Activated CD4-positive, CD25-positive, alpha-beta regulatory T cell treated with anti-CD3 and anti-CD28 coated beads, Interleukin-2, amount 50 U/mL, for 24 hours (primary cell): ENCODE measurements at places on chromosomes 7 and 10.

DNA sequence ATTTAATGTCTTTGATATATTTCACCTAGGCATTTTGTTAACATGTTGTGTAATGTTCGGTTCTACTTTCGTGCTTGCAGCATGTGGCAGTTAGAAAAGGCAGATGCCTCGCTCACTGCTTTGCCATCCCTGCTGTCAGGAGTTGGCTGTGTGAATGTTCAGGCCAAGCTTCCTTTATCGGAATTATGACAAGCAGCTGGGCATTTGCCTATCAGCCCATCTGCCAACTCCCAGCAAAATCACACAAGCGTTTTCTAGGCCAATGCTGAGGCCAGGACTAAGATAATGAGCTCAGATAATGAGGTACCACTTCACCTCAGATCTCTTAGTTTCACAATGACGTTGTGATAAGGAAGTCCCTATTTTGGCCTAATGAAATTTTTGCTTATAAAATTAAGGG is 212.7 kb upstream of the FAM3C start:
- no peak for ATAC-seq

DNA sequence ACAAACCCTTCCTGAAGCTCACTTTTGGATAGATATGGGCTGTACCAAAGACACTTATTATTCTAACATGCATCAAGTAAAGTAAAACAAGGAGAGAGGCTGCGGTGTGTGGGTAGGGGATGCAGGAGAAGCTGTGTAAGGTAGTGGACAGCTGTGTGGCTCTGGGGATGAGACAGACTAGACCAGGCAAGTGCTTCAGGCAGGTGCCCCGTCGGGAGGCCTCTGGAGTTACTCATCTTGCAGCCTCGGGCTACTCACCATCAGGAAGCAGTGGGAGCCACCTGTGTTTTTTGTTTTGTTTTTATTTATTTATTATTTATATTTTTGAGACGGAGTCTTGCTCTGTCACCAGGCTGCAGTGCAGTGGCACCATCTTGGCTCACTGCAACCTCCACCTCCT is 49.3 kb upstream of the NCAPG2 start:
- no peak for ATAC-seq

DNA sequence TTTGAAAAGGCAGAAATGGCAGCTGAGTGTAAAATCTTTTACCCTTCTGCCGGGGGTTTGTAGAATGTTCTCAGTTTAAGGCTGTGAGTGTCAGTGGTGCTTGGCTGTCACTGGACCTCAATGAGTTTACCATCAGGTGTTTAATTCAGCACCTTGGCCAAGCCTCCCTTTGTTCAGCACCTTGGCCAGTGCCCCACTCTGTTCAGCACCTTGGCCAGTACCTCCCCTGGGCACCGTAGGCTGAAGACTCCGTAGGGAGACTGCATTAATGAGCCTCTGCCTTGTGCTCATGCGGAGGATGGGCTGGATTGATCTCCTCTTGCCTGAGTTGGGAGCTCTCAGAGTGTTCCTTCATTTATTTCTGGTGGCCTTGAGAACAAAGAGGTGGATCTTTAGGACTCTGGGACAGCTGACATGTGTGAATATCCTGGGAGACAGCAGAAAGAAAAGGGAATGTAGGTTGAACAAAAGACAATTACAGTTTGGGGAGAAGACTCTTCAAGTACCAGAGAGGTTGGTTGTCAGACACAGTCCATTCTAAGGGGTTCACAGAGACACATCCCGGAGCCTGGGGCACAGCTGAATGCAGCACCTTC is 1.6 kb downstream of the FAM24A start:
- ATAC-seq: no peak

DNA sequence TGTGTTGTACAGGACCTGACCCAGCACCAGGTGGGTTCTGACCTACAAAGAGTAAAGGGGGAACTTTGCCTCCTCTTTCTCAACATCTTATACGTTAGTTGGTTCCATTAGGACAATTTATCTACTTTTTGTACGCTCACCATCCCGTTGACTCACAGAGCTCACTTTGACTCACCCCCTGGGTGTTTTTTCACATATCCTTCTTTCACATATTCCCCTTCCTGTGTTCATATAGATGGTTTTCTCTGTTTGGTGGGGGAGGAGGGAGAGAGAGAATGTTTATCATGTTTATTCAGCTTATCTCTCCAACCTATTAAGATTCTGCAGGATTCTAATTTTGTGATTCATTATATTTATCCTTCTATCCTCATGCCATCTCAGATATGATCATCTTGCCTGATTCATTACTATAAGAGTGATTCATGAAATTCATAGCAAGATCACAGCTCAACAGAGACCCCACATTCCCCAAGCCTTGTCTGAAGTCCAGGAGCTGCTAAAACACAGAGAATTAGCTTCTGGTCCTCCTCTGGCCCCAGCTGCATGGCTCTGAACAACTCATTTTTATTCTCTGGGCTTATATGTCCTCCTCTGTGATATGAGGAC is 37.2 kb downstream of the PRSS2 start:
- ATAC-seq: peak; percentile 27

DNA sequence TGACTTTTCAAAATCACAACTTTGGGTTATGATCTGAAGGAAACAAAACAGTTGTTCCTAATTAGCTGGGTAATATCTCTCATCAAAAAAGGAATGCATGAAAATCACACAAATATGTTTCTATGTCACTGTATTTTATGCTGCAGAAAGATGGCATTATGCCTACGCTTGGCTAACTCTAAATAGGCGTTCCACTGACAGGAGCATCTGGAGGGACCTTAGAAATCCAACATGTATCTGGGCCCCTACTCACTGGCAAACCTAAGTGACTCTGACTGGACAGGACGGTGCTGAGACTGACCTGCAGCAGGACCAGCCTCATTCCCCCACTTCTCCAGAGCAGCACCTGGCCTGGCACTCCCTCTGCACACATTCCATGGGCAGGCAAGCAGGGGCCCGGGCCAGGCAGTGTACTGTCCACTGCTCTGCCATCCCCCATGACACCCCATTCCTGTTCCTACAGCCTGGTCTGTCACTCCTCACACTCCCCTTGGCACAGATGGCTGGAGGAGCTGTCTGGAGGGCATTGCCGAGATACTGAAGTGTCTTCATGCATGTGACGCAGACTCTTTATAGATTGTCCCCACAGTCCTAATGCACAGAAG is 2.6 kb upstream of the MYL7 start:
- no peak for ATAC-seq

- ATAC-seq: peak; percentile 32
Observed at GRCh38 chr7:74569501-74570075, 87.9 kb upstream of the GTF2I start.

DNA sequence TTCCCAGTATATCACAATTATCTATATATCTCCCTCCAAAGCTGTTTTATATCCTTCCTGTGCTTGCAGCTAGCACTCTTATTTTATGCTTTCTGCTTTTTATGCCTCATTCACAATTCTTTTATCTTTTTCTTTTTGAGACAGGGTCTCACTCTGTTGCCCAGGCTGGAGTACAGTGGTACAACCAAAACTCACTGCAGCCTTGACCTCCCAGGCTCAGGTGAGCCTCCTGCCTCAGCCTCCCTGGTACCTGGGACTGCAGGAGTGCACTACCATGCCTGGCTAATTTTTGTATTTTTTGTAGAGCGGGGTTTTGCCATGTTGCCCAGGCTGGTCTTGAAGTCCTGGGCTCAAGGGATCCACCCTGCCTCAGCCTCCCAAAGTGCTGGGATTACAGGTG is 5.7 kb downstream of the C7orf25 start:
- no peak for ATAC-seq

- ATAC-seq: no peak
Observed at GRCh38 chr10:131825150-131825848, 75.5 kb upstream of the PPP2R2D start.

- no peak for ATAC-seq
Observed at GRCh38 chr10:87575851-87576250, 71.2 kb downstream of the MINPP1 start.

- no peak for ATAC-seq
Observed at GRCh38 chr7:17404006-17404405, 105.6 kb downstream of the AHR start.

DNA sequence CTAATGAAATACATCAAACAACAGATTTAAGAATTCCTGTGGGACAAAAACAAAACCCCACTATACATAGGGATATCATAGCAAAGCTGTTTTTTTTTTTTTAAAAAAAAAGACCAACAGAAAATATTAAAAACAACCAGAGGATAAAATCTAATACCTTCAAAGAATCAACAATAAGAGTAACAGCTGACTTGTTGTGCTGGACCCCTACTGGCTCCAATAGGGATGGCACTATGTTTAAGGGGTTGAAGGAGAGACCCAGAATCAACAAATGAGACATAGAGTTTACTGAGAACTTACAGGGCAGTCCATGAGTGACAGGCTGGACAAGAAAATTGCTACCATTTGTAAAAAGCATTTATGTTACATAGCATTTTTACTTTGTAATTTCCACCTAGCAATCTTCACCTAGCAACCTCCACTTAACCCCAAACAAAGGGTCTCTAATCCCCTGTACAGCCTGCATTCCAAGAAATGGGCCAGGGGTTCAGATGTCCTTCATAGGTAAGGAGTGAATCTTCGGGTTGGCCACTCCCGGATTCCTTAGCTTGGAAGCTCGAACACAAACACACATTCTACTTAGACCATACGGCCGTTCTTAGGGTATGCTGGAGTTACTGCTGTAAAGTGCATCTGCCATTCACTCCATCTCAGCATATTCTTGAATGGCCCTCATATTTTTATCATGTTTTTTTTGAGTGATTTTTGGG is 25.8 kb downstream of the ASZ1 start:
- ATAC-seq: no peak

- no peak for ATAC-seq
Observed at GRCh38 chr7:149707448-149707886, 65.9 kb downstream of the ZNF467 start.

- ATAC-seq: no peak
Observed at GRCh38 chr7:40468891-40469864, 334.4 kb downstream of the SUGCT start.

- ATAC-seq: no peak
Observed at GRCh38 chr7:73423519-73424488, 9.8 kb upstream of the FZD9 start.

GRCh38 chr7:111753968-111754367 is 191.7 kb upstream of the IMMP2L start:
- ATAC-seq: no peak

GRCh38 chr10:15166325-15166724 is 2.2 kb downstream of the NMT2 start:
- no peak for ATAC-seq

DNA sequence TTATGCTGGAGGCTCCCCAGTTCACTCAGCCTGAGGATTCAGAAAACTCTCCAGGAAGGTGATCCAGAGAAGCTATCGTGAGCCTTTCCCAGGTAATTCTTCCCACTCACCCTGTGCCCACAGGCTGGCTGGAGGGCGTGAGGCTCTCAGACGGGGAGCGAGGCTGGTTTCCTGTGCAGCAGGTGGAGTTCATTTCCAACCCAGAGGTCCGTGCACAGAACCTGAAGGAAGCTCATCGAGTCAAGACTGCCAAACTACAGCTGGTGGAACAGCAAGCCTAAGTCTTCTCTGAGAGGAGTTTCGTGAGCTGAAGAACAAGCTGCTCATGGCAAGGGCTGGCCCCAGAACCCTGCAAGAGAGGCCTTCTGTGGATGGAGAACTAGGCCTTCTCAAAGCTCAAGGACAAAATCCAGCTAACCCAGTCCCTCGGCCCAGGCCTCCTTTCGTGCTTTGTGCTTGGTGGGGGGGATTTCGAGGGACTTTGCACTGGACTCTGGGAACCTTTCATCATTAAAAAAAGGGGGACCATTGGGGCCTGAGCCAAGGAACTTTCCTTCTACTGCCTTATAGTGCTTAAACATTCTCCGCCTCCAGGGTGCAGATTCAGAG is 23.6 kb downstream of the NOBOX start:
- no peak for ATAC-seq

DNA sequence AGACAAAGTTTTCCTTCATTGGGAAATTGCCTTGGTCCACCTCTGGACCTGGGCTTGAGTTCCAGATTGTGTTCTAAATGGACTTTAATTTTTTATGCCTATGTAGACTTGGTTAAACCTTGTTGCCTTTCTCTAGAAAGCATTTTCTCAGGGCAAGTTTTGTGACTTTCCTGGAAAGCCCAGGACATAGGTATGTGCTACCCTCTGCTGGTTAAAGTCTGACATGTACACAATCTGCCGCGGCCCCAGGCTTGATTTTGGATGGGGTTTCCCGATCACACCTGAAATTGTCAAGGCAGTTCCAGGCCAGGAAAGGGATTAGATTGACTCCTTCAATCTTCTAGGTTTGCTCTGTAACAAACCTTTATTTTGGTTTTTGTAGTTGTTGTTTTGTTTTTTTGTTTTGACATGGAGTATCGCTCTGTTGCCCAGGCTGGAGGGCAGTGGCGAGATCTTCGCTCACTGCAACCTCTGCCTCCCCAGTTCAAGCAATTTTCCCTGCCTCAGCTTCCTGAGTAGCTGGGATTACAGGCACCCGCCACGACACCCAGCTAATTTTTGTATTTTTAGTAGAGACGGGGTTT is 14.1 kb upstream of the AKR1B10 start:
- ATAC-seq: no peak

- no peak for ATAC-seq
Observed at GRCh38 chr10:63760708-63761047, 239.5 kb downstream of the REEP3 start.

DNA sequence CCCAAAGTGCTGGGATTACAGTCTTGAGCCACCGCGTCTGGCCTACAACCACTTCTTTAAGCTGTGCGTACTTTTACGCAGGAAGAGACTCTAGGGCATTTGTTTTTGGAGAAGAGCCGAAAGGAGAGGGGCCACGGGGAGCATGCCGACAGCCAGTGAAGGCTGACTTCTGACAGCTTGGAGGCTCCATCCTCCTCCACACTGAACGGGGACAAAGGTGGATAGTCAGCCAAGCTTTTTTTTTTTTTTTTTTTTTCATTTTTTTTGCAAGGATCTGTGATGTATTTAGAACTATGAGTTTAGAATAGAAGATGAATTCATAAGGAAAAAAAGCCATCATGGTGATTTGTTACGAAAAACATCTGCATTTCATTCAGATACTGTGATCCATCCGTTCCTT is 221.7 kb downstream of the ARHGAP21 start:
- ATAC-seq: no peak

GRCh38 chr10:33333260-33334101 is 986 bp downstream of the NRP1 start:
- ATAC-seq: peak; percentile 43
